ENCODE measurements at places on chromosomes 2 and 18.

- DNase-seq: peak; percentile 40
Measured at GRCh38 chr18:77135339-77136075, 2.9 kb upstream of the MBP start.

- no peak for DNase-seq
Measured at GRCh38 chr2:226580403-226580802, 219.2 kb downstream of the IRS1 start.

DNA sequence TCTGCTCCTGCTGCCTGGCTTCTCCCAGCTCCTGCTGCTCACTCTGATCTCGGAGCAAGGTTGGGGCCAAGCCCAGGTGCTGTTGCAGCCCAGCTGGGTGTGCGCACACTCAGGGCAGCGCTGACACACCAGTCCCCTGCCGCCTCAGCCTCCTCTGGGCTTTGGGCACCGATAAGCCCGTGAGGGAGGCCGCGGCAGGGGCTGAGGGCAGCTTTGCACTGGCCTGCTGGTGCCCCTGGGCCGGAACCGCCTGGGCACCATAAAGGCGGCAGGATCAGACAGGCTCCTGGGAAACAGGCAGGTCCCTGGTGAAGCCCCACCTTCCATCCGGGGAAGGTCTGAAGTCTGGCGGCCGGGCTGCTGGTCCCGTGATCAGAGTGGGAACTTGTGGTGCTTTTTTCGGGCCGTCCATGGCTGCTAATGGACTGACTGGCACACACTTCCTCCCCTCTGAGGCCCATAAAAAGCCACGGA is 14.1 kb upstream of the EML6 start:
- no peak for DNase-seq

DNA sequence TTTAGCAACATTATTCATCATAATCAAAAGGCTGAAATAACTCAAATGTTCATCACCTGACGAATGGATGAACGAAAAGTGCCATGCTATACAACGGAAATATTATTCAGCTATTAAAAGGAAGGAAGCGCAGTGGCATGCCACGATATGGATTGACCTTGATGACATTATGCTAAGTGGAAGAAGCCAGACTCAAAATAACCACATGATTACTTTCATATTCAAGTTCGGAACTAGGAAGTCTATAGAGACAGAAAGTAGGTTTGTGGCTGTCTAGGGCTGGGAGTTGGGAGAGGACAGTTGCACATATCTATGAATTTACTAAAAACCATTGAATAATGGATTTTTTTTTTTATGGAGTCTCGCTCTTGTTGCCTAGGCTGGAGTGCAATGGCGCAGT is 13.4 kb upstream of the PDIA6 start:
- DNase-seq: no peak
